ENCODE measurements at places on chromosomes 2 and 18.

GRCh38 chr2:39491653-39492052 lies 54.6 kb upstream of the MAP4K3 start:
- DNase-seq = no peak

- DNase-seq = no peak
Measured at GRCh38 chr18:46294318-46294717, 190.1 kb downstream of the HAUS1 start.

DNA sequence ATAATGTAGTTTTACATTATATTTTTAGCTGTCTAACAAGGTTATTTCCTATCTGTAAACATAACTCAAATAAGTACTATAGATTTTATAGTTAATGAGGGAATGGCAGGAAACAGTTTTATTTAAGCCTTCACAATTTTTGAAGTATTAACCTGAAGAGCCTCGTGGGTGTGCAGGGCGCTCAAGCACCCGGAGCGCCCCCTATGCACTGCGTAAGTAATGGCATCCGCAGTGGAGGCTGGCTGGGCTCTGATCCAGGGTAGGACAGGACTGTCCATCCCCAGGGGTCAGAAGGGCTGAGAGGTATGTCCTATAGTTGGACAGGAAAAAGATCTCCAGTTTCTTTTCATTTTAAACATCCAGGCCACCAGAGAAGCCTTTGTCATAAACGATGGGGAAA lies 8.2 kb upstream of the GBX2 start:
- DNase-seq = no peak

DNA sequence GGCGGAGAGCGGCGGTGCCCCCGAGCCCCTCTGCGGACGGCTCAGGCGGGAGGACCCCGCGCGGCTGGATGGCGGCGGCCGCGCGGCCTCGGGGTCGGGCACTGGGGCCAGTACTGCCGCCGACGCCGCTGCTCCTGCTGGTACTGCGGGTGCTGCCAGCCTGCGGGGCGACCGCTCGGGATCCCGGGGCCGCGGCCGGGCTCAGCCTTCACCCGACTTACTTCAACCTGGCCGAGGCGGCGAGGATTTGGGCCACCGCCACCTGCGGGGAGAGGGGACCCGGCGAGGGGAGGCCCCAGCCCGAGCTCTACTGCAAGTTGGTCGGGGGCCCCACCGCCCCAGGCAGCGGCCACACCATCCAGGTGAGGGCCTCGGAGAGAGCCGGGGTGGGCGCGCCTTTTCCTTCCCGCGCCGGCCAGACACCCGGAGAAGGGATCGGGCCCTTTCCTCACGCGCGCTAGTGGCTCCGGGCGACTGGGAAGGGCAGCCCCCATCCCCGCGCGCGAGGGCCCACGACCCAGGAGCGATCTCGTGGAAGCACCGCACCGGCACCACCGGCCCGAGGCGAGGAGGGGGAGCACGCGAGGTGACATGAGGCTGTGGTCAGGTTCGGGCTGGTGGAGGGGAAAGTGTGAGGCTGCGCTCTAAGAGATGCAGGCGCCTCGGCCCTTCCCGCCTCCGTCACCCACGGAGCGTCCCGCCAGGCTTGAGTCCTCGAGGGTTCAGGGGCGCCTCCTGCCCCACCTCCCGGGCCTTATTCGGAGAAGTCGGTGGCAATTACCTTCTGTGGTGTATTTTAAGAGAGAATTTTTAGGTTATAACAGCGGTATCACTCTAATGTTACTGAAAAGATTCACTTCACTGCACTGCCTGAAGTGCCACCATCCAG lies 607 bp downstream of the LAMA3 start:
- peak; percentile 27 for DNase-seq

DNA sequence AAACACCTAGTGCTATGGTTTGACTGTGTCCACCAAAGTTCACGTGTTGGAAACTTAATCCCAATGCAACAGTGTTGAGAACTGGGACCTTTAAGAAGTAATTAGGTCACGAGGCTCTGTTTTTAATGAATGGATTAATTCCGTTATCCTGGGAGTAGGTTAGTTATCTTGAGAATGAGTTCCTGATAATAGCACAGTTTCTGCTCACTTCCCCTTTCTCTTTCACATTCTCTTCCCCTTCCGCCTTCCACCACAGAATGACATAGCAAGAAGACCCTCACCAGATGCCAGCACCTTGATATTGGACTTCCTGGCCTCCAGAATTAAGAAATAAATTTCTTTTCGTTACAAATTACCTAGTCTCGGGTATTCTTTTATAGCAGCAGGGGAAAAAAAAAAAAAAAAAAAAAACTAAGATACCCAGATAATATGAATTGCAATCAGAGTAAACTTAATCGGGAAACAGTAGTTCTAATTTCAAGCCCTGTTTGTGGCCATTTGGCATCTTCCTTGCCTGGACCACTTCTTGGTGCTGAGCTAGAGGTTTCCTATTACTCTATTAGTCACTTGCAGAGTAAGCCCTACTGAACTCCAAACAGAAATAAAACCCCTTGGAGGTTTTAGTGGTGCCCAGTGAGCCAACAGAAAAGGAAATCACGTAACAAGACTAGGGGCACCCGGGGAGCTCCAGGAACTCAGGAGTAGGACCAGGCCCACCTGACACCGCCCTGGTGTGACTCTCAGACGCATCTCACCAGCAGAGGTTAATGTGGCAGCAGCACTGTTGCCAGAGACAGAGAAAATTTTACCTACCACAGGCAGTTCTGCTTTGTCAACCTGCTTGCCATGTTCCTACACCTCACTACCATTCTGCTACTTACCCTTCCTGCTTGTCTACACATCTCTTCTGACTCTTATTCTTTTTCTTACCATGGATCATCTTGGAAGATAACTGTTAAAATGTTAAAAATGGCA lies 147.6 kb upstream of the CAB39 start:
- no peak for DNase-seq

GRCh38 chr2:197453914-197454398 lies 604 bp downstream of the COQ10B start:
- no peak for DNase-seq

- DNase-seq = no peak
Measured at GRCh38 chr2:174613531-174613930, 15.9 kb upstream of the WIPF1 start.

- DNase-seq = no peak
Measured at GRCh38 chr2:217953531-217953932, 49.3 kb downstream of the TNS1 start.

GRCh38 chr2:210195101-210195852 lies 24.1 kb upstream of the KANSL1L start:
- DNase-seq = no peak

DNA sequence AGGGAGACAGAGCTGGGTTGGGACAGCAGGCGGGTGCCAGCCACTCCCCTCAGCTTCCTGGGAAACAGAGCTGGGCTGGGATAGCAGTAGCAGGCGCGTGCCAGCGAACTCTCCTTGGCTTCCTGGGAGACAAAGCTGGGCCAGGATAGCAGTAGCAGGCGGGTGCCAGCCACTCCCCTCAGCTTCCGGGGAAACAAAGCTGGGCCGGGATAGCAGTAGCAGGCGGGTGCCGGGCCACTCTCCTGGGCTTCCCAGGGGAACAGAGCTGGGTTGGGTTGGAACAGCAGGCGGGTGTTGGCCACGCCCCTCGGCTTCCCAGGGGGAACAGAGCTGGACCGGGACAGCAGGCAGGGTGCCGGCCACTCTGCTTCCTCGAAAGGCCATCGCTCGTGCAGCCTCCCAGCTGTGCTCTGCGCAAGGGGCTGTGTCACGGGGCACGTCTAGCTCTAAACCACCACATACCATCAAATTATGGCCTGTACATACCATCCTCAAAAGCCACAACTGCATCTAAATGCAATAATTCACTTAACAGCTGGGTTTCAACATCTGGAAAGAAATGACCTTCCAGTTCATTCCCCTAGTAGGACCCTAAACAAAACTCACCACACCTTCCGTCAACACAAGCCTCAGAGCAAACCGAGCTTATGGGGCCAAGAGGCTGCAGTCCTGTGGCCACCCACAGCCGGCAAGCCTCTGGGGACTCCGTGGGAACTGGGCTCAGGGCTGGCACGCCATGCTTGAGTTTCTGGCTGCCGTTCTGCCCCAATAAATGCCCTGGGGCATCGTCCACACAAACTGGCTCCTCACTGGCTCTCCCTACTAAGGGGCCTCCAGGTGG lies 228.3 kb downstream of the TWIST2 start:
- no peak for DNase-seq

DNA sequence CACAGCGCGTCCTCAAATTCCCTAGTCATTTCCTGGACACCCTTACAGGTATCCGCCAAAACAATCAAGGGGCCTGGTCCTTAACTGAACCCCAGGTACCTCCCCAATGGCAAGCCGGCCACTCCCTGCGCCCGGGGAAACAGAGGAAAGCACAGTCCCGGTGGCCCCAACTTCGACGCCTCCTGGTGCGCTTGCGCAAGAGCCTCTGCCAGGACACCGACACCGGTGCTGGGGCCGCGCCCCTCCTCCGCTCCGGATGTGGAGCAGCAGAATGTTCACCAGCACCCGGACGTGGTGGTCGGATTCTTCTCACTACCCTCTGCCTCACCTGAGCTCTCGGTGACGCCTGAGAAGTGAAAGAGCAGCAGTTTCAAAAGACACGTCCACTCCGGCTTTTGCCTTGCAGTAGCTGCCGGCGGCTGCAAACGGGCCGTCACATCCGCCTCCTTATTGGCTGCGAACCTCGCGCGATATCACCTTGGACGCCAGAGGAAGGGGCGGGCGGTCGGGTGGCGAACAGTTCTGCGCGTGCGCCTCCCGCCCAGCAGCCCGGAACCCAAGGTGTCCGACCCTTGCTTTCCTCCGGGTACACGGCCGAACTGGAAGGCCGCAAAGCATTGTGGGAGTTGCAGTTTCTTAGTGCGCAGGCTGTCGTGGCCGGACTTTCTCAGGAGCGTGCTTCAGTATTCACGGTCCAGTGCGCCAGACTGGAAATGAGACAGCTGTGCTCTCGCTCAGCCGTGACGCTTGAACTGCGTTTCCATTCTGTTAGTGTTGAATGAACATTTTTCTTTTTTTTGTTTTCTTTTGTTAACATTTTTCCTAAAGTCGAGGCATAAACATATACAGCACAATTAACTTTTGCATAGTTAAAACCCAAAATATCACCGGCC lies at the start of gene TXNDC9:
Gene TXNDC9, minus strand, starts transcription at position 423 of the 893 bp plus-strand sequence. CDS start 3,123 bp downstream, outside the sequence.
- DNase-seq = peak; percentile 99

GRCh38 chr2:237870126-237870525 lies 10.7 kb downstream of the RAMP1 start:
- DNase-seq = no peak

DNA sequence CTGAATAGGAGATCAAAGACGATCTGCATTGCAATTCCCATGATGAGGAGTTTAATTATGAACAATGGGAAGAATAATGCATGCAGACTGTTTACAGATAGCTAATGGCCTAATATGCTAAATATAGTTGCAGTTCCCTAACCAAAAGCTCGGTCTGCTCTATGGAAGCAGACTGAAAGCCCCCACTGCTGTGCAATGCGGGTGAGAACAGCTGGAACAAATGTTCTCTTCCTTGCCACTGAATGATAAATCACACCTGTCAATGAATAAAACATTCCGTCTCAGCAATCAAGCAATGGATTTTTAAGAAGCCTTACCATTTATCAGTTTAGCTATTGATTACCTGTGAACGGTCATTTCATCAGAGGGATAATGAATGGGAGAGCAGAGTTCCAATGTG lies 704.5 kb upstream of the RAB6C start:
- no peak for DNase-seq

GRCh38 chr2:121284463-121285449 lies at the start of gene TFCP2L1:
Gene TFCP2L1, minus strand, starts transcription at chr2:121285202. Its CDS starts 93 bp downstream, at chr2:121285109.
- peak; percentile 41 for DNase-seq

GRCh38 chr2:135925571-135925970 lies 49.3 kb upstream of the MCM6 start:
- DNase-seq = no peak

DNA sequence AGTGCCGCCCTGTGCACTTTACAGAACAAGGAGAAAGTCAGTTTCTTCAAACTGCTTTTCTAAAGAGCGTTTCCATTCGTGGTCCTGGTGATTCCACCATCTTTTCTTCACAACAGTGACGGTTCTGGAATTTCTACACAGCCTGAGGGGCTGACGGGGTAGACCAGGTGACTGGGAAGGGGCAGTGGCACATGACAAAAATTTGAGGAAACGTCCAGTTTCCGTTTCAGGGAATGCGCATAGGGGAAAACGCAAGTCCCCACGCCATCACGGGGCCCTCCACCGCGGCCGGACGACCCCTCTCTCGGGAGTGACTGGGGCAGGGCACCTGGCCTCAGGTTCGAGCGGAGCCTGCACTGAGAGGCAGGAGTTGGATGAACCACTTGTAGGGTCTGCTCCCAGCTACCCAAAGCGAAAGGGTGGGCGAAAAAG lies 980 bp upstream of the SPTBN1 start:
- DNase-seq = peak; percentile 1

DNA sequence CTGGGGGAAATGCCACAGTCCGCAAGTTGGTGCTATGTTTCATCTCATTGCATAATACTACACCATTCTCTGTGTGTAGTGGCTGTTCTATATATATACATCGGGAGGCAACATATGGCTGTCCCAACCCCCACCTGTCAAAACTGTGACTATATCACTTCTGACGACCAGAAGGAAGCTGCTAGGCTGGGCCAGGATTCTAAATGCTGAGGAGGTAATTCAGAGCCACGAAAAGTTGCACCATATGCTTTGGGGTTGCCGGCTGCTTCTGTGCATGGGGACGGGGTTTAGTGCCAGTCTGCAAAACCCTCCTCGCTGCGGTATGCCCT lies 117.3 kb downstream of the MSH2 start:
- no peak for DNase-seq

DNA sequence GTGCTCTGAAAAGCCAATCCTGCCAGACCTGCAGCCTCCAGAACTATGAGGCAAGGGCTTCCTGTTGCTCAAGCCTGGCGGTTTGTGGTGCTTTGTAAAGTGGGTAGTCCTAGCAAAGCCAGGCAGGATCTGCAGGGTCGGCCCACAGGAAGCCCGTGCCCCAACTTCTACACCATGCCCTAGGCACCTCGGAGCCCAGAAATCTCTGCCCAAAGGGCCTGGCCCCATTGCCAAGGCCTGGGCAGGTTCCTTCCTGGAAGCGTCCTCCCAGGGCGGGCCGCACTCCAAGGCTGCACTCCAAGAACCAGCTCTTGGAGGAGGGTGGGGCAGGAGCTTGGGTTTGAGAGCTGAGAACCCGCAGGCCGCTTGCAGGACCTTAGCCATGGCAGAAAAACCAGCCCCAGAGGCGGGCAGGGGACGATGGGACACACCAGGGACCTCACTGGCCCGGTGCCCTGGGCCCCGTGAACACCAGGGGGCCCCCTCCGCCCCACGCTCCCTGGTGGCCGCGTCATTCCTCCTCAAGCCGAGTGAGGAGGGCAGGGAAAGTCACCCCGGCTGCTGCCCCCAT lies 37.2 kb upstream of the ID2 start:
- no peak for DNase-seq

DNA sequence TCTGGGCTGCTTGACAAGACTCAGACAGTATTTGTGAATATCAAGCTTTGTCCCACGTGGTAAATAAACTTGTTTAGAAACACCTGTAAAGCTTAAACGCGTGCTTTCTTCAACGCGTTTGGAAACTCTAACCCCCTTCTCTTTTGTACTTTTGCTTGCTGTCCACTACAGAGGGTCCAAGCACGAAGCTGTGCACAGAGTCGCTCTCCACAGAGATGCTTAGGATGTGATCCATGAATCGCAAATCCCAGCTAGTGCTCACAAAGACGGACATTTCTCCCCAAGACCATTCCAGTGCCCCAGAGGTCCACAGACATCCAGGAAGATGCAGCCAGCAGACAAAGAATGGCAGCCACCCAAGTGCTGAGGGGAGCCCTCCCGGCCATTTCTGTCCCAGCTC lies at the start of gene GPR45:
Gene GPR45, plus strand, starts transcription at position 301 of the 400 bp plus-strand sequence. CDS start 116 bp downstream, outside the sequence.
- no peak for DNase-seq
